ENCODE measurements at places on chromosomes 2 and 18. TPM values are rescaled to one million over a fixed set of nuclear protein-coding genes. Genes with fewer than 3 reads are reported as not detected.

The LYG2 gene
- total RNA-seq: not detected

The DYNAP gene
- 7.0 TPM for total RNA-seq

GRCh38 chr2:68119504-68119903 is 38.2 kb upstream of the PNO1 start:
- no peak for DNase-seq

- no peak for DNase-seq
These were observed 123.0 kb upstream of the CCDC150 start for GRCh38 chr2:196516564-196516963.

DNA sequence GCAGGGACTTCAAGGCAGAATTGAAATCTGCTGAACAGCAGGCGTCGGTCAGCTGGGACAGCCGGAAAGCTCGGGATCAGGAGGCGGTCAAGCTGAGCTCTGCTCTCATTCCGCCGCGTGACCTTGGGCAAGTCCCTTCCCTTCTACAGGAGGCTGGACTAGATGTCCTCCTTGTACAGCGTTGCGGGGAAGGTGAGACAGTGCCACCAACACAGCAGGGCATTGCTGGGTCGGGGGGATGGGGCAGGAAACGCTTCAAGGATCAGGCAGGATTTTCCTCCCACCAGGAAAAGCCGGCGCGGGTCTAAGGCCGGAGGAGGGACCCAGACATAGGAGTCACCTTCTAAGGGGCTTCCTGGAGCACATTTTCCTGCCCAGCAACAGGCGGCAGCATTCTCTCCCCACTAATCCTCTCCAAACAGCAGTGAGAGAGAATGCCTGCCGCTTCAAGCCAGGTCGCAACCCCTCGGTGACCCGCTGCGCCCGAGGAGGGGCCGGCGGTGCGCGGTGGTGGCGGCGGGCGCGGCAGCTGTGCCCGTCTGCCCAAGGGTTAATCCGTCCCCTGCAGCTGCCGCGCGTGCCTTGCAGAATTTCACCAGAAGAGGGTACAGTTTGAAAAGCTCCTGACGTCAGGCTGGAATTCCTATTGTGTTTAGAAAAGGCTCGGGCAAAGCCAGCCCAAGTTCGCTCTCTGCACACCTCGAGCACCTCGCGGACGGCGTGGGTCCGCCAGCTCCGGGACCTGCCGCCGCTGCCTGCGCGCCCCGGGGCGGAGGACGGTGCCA is at the start of gene KCNF1:
Gene KCNF1, plus strand, starts transcription at position 644 of the 785 bp plus-strand sequence. CDS start 493 bp downstream, outside the sequence.
- DNase-seq: peak; percentile 40

- DNase-seq: peak; percentile 74
These were observed 261.0 kb downstream of the NYAP2 start for GRCh38 chr2:225660262-225661131.

- no peak for DNase-seq
These were observed 84.8 kb downstream of the COBLL1 start for GRCh38 chr2:164756773-164757172.

- DNase-seq: no peak
These were observed 47.4 kb downstream of the ZNF385B start for GRCh38 chr2:179814050-179814449.

DNA sequence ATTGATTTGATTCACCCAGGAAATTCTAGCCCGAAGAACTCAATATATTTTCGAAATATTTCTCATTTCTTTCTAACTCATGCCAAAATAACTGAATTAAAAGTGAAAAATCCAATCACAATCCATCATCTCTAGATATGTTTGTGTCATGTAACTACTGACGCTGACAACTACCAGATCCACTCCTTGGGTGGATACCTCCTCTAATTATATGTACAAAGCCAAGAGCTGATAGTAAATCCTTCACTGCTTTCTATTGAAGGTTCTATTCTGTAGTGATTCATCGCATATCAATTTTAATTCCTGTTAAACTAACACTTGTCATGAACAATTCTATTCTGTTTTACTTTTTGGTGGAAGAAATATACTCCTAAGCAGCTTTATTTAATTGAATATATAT is 1056.6 kb upstream of the NXPH2 start:
- peak; percentile 35 for DNase-seq

All from umbilical cord (tissue), 2 donors.